Frontal cortex (tissue), 4 donors: ENCODE measurements at places on chromosomes 11 and 22.

GRCh38 chr22:49997251-49997599 lies 15.3 kb downstream of the IL17REL start:
- DNase-seq, result no peak

- no peak for DNase-seq
These were observed 2.6 kb downstream of the HTR3B start for GRCh38 chr11:113907152-113907551.

- no peak for DNase-seq
These were observed 253.6 kb upstream of the ANO3 start for GRCh38 chr11:26078231-26078821.

- peak; percentile 77 for DNase-seq
These were observed 9.4 kb upstream of the SF1 start for GRCh38 chr11:64787526-64788320.

- DNase-seq, result no peak
These were observed 17.1 kb upstream of the TOLLIP start for GRCh38 chr11:1326435-1327063.

- DNase-seq, result no peak
These were observed 118.2 kb downstream of the FAR1 start for GRCh38 chr11:13786688-13787087.

GRCh38 chr11:65110354-65110861 lies 1.3 kb upstream of the TM7SF2 start:
- peak; percentile 88 for DNase-seq

GRCh38 chr22:30813936-30814335 lies 119.3 kb downstream of the OSBP2 start:
- no peak for DNase-seq

- no peak for DNase-seq
These were observed 600 bp upstream of the RAB6A start for GRCh38 chr11:73761403-73761945.

- DNase-seq, result no peak
These were observed 15.9 kb downstream of the UBASH3B start for GRCh38 chr11:122671400-122671891.

DNA sequence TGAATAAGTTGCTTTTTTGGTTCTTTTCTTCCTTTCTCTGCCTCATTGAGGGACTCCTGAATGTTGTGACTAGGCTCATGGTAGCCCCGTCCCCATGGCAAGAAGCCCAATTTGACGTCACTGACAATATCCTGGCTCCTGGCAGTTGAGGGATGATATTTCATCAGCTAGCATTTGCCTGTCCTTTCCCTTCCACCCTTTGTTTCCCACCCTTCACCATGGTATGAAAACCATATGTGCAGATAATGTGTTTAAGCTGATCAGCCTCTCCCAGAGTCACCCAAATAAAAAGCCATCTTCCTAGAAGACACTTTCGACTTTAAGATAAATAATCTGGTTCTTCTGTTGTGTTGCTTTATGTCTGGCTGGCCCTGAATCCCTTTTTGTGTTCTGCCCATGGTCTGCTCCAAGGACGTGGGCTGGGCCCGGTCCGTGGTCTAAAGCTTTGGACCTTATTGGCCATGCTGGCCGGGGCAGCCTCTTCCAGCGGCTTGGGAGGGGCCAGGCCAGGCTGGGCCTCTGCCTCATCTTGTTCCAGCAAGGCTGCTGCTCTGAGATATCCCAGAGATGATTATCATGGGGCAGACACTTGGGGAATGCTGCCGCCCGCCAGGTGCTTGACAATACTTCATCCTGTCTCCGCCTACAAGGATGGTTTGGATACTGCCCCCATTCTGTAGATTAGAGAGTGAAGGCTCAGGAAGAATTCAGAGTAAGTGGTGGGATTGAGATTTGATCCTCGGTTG lies 5.1 kb downstream of the TSPAN18 start:
- no peak for DNase-seq

DNA sequence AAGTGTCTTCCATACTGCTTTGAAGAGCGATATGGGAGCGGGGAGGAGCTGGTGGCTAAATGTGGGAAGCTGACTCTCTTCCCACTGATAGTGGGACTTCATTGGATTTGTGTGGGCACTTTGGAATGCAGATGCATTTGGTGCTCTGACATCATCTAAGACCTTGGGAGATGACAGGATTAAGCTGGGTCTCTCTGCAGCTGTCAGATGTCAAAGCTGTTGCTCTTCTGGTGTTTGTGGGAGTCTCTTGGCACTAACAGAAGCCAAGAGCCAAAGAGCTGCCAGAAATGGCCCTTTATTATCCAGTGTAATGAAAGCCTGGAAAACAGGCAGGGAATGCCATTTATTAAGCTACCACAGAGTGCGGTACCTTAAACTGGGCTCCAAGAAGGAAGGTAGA lies 20.6 kb downstream of the GRAMD1B start:
- DNase-seq, result no peak

- no peak for DNase-seq
These were observed 202.0 kb upstream of the MTNR1B start for GRCh38 chr11:92767416-92767815.

DNA sequence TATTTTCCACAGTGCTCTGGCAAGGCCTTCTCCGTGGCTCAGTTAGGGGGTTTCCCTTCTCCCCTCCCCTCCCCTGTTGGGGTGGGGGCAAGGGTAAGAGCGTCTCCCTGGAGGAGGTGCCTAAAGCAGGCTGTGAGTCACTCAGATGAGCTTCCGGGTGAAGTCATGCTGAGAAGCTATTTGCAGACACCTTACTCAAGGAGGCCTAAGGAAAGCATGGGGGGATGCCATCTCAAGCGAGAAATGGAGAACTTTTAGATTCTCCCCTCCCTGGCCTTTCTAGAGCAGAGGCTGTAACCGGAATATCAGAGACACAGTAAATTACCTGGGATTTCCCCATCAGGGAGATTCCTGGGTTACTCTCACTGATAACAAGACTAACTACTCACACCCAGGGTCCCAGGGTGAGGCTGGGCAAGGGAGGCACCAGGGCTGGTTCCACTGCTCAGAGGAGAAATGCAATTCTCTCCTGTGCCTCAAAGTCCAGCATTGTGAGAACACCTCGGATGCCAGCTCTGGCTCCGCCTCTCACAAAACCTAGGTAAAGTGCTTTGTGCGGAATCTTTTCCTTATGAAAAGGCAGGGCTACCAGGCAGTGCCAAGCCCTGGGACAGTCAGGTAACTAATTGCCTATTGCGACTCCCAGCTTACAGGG lies 123.6 kb downstream of the ABTB2 start:
- DNase-seq, result no peak

- DNase-seq, result no peak
These were observed 61.7 kb downstream of the FLI1 start for GRCh38 chr11:128755564-128755963.

GRCh38 chr11:57224537-57224936 lies 12.5 kb downstream of the APLNR start:
- no peak for DNase-seq

GRCh38 chr11:121071846-121072450 lies 29.1 kb upstream of the TECTA start:
- no peak for DNase-seq

DNA sequence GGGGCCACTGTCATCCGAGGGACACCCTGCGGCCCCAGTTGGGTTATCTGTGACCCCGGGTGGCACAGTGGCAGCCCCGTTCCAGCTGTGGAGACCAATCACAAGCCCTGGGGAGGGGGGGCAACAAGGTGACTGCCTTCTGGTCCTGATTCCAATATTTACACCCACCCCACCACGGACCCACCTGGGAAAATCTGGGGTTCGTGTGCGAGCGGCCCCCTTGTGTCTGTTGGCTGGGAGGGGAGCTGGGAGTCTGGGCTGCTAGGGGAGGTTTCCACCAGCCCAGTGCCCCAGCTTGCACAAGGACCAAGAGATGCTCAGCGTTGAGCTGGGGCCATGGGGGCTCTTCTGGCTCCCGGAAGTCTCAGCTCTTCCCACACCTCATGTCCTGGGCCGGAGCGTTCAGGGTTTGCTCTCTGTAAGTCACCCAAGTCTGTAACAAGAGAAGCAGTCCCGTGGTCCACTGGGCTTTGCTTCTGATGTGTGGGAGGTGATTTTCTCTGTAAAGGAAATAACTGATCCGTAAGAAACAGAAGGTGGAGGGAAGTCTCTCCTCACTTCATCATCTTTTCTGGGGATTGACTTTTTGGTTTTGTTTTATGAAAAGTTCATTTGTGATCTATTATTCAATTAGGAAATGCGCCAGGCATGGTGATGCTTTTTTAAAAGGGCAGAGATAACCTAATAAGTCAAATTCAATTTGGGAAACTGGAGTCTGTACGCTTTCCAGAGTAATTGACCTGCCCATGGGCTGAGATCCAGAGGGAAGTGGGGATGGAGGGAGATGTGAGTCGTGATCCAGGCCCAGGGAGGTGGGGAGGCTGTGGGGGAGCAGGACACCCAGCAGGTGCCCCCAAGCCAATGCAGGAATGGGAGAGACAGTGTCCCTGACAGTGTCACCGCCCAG lies 22.4 kb upstream of the GAL start:
- DNase-seq, result no peak

DNA sequence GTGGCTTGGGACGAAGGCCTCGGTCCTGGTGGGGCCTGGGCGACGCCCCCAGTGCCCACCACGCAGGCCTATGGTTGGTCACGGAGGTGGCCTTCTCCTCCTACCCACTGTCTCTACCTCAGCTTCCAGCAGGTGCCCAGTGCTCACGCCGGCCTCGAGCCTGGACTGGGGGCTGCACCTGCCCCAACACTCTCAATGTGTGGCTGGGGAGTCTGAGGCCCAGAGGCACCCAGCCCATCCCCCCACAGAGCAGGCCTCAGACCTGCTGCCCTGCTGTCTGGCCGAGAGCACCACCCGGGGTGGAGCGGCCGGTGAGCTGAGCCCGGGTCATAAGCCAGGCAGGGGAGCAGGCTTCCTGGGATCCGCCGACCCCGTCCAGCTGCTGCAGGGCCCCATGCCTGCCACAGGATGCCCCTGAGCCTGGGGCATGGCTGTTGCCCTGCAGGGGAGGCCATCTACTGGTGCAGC lies 28.6 kb upstream of the MUC5AC start:
- DNase-seq, result no peak

GRCh38 chr11:16989554-16989953 lies 24.7 kb downstream of the PLEKHA7 start:
- no peak for DNase-seq

GRCh38 chr11:1237128-1237580 lies 14.3 kb downstream of the MUC5B start:
- no peak for DNase-seq

- no peak for DNase-seq
These were observed 3.7 kb downstream of the RPL27A start for GRCh38 chr11:8686325-8686724.

DNA sequence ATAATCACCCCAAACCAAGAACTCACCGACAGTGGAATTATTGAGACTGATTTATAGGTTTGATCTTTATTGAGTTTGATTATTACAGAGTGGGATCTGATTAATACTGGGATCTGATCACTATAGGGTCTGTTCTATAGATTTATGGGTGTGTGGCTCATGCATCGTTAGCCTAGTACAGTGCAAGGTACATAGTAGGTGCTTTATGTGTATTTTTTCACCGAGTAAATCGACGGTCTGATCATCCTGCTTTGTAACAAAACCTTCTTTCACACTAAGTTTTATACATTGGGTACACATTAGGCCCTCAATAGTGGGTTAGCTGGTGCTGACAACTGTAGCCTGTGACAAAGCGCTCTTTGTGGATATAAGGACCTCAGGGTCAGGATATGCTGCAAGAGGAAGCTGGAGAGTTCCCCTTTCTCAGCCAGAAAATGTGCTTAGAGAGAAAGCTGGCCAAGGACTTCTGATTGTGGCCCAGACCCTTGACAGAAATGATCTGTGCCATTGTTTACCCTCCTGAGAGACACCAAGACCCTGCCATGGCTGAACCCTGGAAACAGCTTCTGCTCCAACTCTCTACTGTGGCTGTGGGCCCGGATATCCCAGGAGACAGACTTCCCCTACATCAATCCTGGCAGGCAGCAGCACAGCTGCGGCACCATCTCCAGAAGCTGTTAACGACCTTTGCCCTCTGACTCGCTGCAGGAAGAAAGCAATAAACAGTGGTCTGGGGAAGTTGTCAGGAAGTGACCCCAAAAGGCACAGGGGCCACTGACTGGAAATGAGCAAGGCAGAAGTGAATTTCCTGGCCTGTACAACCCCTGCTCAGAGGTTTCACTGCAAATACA lies 16.1 kb upstream of the TPP1 start:
- peak; percentile 62 for DNase-seq

GRCh38 chr11:23555085-23555484 lies 694.8 kb upstream of the CCDC179 start:
- DNase-seq, result no peak

DNA sequence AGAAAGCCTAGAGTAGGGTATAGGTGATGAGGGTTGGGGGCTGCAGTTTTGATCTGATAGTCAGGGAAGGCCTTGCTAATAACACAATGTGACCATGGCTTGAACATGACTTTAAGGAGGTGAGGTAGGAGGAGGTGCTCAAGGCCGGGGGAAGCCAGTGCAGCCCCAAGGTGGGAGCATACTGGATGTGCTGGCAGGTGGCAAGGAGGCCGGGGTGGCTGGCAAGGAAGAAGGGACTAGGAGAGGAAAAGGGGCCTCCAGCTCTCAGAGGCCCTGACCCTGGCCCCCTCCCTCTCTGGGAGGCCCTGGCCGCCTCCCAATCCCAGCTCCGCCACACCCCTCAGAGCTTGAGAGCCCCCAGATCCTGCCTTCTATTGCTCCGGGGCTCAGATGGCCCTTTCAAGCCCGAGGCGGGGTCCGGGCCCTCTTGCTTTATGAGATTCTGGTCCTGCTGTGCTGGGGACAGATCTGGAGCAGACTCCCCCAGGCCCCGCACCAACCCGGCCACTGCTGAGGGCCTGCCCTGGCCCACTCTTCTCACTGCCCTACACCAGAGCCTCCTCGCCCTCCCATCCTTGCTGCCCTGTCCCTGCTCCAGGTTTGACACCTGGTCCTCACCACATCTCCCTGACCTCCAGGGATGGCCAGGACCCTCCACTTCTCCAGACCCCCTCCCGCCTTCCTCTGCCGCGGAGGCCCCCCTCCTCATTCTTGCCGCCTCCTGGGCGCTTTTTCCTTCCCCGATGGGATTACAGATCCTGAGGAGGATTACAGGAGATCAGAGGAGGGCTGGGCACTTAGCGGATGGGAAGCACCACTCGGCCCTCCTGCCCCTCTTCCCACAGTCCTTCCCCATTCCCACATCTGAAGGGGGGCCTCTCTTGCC lies 1.8 kb downstream of the PITPNM1 start:
- DNase-seq, result no peak

DNA sequence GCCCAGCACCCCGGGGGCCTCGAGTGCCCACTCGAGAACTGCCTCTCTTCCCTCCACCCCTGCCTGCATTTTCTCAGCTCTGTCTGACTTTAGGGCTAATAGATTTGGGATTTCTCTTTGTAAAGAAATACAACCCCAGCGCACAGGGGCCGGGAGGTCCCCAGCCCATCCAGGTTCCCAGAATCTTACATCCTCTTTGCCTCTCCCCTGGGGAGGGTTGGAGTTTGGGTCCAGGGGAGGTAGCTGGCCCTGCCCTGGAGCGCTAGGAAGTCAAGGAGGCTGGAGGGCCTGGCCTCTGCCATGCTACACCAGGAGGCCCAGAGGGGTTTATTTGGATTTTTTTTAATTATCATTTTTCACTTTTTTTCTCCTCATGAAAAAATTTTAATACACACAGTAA lies 65.7 kb upstream of the LMO1 start:
- no peak for DNase-seq

- no peak for DNase-seq
These were observed 17.0 kb downstream of the CD3E start for GRCh38 chr11:118321386-118322082.

GRCh38 chr22:45608763-45609180 lies 62.9 kb upstream of the ATXN10 start:
- DNase-seq, result no peak
